Stimulated activated CD8-positive, alpha-beta memory T cell treated with anti-CD3 and anti-CD28 coated beads, Interleukin-4, amount 100 ng/mL, for 1 hour (primary cell): ENCODE measurements at places on chromosomes 4 and X.

- no peak for DNase-seq
Observed at GRCh38 chr4:142348613-142349021, 497.5 kb downstream of the INPP4B start.

- no peak for DNase-seq
Observed at GRCh38 chrX:9532349-9532748, 67.5 kb downstream of the TBL1X start.

- no peak for DNase-seq
Observed at GRCh38 chr4:37928426-37929416, 31.5 kb upstream of the PTTG2 start.

GRCh38 chr4:177313263-177313662, 3.6 kb downstream of the NEIL3 start:
- no peak for DNase-seq

GRCh38 chr4:170015285-170015684, 10.9 kb downstream of the MFAP3L start:
- DNase-seq = no peak

DNA sequence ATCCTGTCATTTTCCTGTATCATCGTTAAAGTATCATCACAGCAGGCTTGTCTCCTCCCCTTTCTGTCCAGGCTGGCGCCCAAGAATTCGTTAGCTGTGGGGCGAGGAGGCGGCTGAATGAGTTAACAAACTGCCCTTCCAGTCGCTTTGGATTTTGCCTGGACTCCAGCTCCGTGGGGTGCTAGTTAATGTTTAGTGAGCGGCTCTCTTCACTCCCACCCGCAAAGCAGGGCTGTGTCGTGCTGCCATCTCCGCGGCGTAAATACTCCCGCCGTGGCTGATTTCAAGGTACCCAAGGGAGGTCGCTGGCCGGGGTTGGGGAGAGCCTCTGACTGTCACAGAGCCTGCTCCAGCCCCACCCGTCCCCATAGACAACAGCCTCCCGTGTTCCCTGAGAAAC, 44.9 kb upstream of the SPRY1 start:
- no peak for DNase-seq

DNA sequence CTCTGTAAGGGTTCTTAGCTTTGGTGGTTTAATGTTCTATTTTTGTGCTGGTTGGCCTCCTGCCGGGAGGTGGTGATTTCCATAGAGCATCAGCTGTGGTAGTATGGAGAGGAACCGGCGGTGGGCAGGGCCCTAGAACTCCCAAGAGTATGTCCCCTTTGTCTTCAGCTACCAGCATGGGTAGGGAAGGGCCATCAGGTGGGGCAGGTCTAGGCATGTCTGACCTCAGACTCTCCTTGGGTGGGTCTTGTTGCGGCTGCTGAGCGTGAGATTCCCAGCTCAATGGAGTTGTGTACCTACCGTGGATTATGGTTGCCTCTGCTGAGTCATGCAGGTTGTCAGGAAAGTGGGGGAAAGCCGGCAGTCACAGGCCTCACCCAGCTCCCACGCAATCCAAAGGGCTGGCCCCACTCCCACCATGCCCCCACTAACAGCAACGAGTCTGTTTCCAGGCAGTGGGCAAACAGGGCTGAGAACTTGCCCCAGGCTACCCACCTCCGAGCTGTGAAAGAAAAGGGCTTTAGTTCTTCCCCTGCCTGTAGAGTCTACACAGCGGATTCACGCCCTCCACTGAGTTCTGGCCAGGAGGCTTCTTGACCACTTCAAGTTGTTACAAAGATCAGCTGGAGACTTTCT, 235.9 kb downstream of the RPA4 start:
- no peak for DNase-seq

- no peak for DNase-seq
Observed at GRCh38 chr4:101993002-101993841, 202.7 kb downstream of the BANK1 start.

- no peak for DNase-seq
Observed at GRCh38 chrX:39336671-39337311, 535.5 kb downstream of the MID1IP1 start.

DNA sequence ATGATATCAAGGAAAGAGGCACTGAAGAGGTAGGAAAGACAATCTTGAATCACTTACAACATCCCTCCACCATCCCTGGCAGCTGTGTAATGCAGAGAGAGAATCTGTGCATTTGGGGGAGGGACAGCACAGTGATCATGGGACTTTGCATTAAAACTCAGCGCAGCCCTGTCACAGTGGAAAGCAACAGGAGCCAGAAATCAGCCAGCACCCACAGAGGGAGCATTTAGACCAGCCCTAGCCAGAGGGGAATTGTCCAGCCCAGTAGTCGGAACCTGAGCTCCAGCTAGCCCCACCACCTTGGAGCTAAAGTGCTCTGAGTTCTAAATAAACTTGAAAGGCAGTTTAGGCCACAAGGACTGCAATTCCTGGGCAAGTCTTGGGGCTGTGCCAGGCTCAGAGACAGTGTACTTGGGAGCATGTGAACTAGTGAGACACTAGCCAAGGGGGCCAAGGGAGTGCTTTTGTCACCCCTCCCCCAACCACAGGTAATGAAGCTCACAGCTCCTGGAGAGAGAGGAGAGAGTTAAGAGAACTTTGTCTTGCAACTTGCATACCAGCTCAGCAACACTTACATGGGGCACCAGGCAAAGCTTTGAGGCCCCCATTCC, 83.9 kb upstream of the FAM241A start:
- DNase-seq = no peak

GRCh38 chr4:36332782-36333131, 51.3 kb downstream of the DTHD1 start:
- DNase-seq = no peak

DNA sequence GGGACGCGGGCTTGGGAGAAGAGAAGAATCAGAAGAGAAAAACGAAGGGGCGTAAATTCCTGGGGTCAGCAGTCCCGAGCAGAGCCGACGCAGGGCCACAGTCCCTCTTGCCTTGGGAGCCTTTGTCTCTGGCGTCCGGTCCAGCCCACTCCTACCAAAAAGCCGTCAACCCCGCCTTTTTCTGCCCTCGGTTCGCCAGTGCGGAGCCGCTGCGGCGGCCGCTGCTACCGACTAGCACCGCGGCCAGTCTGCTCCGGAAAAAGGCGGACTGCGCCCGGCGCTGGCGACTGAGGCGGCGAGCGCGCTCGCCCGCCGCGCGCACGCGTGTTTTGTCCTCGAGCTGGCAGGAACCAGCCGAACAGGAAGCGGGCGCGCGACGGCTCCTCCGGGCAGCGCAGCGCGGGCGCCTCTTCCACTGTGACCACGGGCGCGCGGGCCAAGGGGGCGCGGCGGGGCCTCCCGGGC, 502 bp downstream of the HNRNPDL start:
- DNase-seq = peak; percentile 61

GRCh38 chr4:6222761-6223292, 22.5 kb upstream of the JAKMIP1 start:
- DNase-seq = no peak

GRCh38 chrX:139158256-139158655, 372.3 kb upstream of the F9 start:
- no peak for DNase-seq

- peak; percentile 85 for DNase-seq
Observed at GRCh38 chrX:48957827-48958634, 624 bp upstream of the OTUD5 start.

DNA sequence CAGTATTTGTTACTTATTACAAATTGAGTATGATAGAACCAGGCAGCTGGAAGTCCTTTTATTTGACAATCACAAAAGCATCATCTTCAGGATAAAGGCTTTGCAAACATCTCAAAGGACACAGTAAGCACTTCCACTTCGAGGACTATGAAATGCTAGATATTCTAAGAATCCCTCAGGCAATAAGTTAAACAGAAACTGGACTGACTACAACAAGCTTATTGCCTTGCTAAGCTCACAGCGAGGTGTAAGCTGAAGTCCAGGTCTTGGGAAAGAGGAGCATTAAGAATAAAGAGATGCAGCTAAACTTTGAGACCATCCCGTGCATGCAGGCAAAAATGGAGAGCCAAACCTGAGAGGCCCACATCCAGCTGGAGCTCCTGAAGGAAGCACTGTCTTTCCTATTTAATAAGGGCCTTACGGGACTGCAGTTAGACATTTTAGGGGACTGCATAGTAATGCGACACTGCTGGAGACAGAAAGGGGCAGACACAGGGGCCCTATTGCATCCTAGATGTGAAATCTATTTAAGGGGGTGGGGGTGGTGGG, 38.7 kb downstream of the DCHS2 start:
- DNase-seq = no peak

- DNase-seq = no peak
Observed at GRCh38 chr4:71382900-71383560, 44.2 kb downstream of the SLC4A4 start.

DNA sequence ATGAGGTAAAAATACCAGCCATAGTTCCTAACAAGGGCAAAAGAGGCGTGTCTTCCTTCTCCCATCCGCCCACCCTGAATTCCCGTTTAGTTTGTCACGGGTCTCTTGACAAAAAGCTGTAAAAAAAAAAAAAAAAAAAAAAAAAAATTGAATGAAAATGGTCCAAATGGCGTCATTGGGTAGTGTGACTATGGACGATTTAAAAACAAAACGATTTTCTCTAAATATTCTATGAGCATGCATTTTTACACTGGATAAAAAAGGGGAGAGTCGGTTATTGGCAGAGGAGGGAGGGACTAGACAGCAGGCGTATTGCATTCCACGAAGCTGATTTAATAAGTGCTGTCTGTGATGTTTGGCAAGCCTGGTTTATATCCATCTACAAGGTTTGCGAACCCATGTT, at the start of gene FAM133A:
Gene FAM133A, plus strand, starts transcription at position 338 of the 403 bp plus-strand sequence. CDS start 35,214 bp downstream, outside the sequence.
- no peak for DNase-seq
